ENCODE measurements at places on chromosomes 5 and 9. TPM values are rescaled to one million over a fixed set of nuclear protein-coding genes. Genes with fewer than 3 reads are reported as not detected.

OR13C2 gene
- total RNA-seq = not detected

ROR2 gene
- not detected for total RNA-seq

PCDHA2 gene
- total RNA-seq = 0.07 TPM

TRIM7 gene
- total RNA-seq = 15.5 TPM

SLC6A3 gene
- not detected for total RNA-seq

- no peak for DNase-seq
These were observed 31.3 kb upstream of the IFNE start for GRCh38 chr9:21513431-21513830.

DNA sequence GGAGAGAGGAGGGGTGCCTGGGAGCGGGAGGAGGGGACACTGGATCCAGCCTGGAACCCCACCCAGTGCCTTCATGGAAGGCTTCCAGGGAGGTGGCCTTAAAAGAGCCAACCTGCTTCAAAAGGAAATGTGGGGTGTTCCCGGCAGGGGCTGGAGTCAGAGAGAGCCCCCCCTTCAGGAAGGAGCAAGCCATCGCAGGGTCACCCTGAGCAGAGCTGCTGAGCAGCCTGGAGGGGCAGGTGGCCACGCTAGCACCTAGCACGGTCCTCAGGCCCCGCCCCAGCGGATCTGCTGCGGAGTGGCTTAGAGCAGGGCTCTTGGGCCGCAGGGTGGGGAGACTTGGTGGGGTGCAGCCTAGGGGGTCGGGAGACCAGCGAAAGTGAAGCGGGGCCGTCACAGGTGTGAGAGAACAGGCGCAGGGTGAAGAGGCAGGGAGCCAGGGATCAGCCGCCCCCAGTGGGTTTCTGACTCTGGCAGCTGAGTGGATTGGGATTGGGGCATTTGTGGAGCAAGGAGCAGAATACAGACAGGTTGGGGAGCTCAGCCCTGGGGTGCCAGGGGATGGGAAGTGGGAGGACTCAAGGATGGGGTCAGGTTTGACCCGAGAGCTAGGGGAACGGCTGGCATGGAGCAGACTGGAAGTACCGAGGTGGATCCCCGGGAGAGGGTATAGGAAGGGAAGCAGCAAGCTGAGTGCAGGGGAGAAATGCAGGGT, 1.5 kb downstream of the LCN2 start:
- no peak for DNase-seq

DNA sequence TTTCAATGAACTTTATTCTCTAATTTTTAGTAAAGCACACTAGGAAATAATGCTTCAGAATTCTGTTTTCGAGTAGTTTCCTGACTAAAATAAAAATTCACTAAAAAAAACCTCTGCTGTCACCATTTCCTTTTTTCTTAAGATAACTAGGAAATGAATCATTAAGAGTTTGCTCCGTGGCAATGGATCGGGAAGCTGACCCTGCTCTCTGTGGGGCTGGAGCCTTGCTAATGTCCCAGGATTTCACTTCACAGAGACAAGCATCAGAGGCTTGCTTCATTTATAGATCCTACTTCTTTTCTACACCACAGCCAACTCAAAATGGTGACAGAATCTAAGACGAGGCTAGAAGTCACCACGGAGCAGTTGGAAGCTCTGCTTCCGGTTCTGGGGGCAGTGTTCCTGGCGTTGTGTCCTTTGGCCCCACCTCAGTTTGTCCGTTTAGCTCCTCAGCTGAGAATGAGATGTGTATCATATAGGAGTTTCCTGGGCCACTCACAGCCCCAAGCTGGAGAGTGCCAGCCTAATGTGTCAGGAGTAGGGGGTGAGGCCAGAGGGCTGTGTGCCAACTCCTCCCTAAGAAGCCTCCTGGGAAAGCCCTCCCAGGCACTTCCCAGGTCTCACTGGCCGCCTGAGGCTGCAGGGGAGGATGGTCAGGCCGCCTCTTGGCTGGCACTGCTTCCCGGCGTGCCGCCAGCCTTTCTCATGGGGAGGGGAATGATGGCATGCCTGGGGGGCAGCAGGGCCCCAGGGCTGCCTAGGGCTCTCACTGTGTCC, 19.6 kb downstream of the TENT4A start:
- DNase-seq = peak; percentile 63

GRCh38 chr5:107395632-107396350, 274.9 kb downstream of the EFNA5 start:
- no peak for DNase-seq

GRCh38 chr5:60698336-60698735, 1.6 kb downstream of the DEPDC1B start:
- DNase-seq = no peak

- DNase-seq = no peak
These were observed 49.3 kb downstream of the CSNK1G3 start for GRCh38 chr5:123561230-123561629.

GRCh38 chr5:149961957-149962409, 1.4 kb downstream of the SLC26A2 start:
- no peak for DNase-seq

GRCh38 chr9:93963969-93964368, 8.8 kb upstream of the BARX1 start:
- no peak for DNase-seq

DNA sequence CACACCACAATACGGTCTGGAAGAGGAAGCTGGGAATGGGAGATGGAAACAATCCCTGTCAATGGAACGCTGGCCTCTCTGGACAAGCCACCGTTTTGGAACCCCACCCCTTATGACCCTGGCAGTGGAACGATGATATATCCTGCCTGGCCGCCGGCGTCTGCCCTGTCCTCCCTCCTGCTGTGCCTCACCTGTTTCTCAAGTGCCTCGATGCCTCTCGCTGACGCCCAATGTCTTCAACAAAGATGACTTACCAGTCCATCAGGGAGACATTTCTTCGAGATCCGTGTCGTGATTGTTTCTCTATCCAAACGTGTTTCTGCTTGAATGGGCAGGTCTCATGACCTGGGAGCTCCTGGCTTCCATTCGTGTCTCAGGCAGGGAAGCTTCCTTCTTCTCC, 476.5 kb downstream of the SPATA31A7 start:
- no peak for DNase-seq

GRCh38 chr5:132180134-132180745, 47.4 kb downstream of the P4HA2 start:
- DNase-seq = peak; percentile 24

- no peak for DNase-seq
These were observed 258.0 kb upstream of the SMARCA2 start for GRCh38 chr9:1757186-1757585.

GRCh38 chr5:15927710-15928380, 251.7 kb downstream of the MARCHF11 start:
- no peak for DNase-seq

GRCh38 chr9:126695186-126695585, 81.5 kb downstream of the LMX1B start:
- DNase-seq = no peak

DNA sequence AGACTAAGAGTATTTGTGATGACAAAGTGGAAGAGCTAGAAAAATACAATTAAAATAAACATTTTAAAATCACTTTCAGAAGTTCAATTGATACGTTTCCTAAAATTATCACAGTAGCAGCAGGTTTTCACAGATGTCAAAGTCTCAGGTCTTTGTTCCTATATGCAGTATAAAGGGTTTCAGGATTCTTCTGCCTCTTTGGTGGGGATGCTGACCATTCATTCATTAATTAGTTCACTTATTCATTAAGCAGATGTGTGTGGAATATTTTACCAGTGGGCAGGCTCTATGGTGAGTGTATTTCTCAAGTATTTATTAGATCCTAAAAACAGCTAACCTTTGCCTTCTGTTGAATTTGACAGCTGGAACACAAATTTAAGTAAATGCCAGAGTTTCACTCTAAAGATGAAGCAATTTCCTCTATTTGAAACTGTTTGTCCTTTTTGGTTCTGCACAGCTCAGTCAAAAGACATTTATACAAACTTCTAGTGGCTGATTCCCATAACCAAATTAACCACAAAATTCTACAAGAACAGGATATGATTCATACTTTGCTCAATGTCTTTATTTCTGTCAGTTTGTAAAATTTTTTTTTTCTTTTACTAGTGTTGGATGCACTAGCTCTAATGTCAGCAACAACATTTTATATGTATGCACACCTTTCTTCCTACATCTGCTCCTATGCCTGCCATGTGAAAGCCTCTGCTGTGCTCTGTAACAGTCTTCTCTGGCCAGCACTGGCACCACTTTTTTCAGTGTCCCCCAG, 75.9 kb upstream of the PRR16 start:
- DNase-seq = peak; percentile 30

DNA sequence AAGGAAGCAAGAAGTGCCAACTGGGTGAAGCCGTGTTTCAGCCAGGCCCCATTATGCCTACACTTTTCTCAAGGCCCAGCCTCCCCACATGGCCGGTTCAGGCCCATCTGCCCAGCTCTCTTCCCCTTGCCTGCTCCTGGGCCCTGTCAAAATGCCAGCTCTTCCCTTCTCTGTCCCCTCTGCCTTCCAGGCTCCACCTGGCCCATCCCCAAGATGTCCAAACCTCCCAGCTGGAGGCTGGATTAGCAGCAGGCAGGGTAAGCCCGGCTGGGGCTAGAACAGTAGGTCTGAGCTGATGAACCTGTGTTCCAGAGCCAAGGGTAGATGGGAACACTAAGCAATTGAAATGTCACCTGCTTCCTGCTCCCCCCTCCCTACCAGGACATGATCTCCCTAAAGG, 64.1 kb upstream of the HSPA9 start:
- DNase-seq = no peak

DNA sequence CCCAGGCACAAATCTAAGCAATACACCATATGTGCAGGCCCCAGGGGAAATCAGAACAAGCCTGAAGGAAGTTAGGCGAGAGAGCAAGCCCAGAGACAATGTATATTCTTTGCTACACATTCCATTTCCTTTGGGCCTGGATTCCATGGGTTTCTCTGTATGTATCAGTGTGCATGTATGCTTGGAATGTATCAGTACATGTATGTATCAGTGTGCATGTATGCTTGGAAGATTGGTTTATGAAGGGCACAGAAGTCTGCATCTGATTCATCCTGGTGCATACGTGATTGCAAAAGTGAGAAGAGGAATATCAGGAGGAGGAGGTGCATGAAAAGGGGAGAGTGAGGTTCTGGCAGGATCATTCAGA, 232.6 kb upstream of the ANKRD55 start:
- DNase-seq = no peak

GRCh38 chr5:125338440-125339174, 592.2 kb upstream of the ZNF608 start:
- no peak for DNase-seq

- DNase-seq = no peak
These were observed 35.6 kb upstream of the SLC6A3 start for GRCh38 chr5:1480806-1481205.

DNA sequence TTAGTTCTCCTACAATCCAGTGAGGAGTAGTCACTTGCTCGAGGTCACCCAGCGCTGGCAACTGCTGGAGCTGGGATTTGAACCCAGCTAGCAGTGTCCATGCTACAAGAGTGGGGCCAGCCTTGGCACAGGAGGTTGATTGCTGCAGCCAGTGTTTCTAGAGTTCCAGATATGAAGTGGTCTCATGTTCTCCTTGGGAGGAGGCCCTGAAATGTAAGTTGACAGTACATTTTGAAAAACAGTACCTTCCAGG, 802 bp downstream of the CCDC107 start:
- DNase-seq = no peak

- no peak for DNase-seq
These were observed 294.8 kb upstream of the KIF2A start for GRCh38 chr5:62011089-62011664.

- no peak for DNase-seq
These were observed 46.5 kb downstream of the SLC6A7 start for GRCh38 chr5:150236313-150236712.

All from pulmonary artery endothelial cell (primary cell).